Activated CD8-positive, alpha-beta memory T cell treated with anti-CD3 and anti-CD28 coated beads for 24 hours (primary cell): ENCODE measurements at places on chromosomes 6 and 20.

GRCh38 chr20:8518878-8519277 is 386.8 kb downstream of the PLCB1 start:
- DNase-seq: no peak

- DNase-seq: no peak
Observed at GRCh38 chr6:17673543-17674254, 33.0 kb downstream of the NUP153 start.

DNA sequence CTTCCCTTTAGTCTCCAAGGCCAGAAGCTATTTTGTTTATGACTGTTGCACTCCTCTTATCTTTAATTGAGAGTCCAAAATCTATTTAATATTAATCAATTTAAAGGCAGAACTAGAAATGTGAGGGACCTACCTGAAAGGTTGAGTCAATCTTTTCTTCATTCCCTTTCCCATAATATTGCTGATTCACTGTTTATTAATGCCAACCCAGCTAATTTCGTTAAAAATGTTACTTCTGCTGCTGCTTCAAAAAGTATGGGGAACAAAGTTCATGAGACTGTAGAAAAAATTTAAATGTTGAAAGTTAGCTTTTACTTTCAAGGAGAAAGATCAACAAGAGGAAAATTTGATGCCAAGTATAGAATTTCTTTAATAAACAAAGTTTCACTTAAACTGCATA is 365.3 kb downstream of the TENT5A start:
- DNase-seq: no peak

DNA sequence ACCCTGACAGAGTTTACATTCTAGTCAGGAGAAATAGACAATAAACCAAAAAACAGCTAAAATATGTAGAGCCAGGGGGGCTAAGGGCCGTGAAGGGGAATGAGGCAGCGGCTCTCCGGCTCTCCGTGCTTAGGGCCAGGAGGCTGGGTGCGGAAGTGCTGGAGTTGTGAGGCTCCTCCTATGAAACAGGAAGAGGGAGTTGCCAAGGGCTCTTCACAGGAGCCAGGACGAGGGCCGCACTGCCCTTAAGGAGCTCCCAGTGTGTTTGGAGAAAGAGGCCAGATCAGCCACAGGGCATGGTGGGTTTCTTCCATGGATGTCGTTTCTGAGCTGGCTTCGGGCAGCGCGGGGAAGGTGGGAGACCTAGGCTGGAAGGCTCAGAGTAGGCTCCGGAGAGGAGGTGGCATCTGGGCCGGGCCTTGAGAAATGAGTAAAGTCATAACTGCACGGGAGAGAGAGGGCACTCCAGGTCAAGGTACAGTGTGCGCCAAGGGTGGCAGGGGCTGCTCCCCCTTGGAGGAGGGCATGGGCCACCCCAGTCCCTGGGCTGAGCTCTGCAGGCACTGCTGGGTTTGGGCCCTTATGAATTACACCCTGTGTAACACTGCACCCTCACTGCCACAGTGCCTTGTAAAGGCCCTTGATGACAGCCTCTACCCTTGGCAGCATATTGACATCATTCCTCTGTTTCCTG is 20.8 kb upstream of the MLN start:
- no peak for DNase-seq
